ENCODE measurements at places on chromosomes 3 and 15. TPM values are rescaled to one million over a fixed set of nuclear protein-coding genes. Genes with fewer than 3 reads are reported as not detected.
A peak's percentile ranks its signal among the peaks of the same experiment; 100 is the strongest.

DNA sequence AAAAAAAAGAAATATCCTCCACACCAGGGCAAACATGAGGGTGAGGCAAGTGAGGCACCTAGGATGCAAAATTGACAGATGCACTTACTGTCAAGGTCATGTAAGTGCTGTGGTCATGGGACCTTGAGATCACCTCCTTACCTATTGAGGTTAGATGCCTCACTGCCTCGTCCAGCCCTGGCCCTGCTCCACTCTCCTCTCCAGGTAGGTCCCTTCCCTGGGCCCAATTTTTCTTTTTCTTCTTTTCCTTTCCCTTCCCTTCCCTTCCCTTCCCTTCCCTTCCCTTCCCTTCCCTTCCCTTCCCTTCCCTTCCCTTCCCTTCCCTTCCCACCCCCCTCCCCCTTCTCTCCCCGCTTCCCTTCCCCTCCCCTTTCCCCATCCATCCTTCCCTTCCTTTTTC is 71.1 kb upstream of the DLG1 start:
- DNase-seq, result no peak

- no peak for DNase-seq
These were observed 254.2 kb downstream of the TUSC7 start for GRCh38 chr3:116963802-116964201.

DNA sequence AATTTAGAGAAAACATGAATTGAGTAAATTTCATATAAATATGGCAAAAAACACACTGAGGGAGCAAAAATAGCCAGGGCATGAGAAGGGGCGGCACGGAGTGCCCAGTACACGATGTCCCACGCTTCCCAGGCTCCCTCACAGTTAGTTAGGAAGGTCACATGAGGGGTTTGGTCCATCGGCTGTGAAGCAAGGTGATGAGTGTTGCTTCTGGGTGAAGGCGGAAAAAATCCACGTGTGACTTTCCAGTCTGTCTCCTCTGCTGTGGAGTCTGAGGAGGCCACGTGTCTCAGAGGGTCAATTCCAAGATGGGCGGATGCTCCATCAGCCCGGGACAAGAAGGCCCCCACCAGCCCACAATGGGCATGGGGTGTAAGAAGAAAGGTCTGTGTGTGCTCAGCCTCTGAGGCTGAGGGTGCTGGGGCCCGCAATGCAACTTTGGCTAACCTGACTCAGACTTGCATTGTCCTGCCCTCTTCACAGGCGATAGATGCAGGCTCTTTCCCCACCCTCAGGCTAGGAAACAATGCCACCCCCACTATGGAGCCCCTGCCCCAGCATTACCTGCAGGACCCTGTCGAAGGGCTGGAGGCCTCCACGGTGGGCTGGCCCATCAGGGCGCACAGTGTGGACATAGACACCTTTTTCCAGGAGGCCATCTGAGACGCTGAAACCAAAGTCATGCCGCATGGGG is 45.7 kb downstream of the GRIP2 start:
- DNase-seq, result no peak

GRCh38 chr15:85759376-85759775 is 35.3 kb downstream of the KLHL25 start:
- no peak for DNase-seq

GRCh38 chr15:51093488-51093838 is 1.2 kb downstream of the TNFAIP8L3 start:
- no peak for DNase-seq

- no peak for DNase-seq
These were observed 4.3 kb upstream of the MYL3 start for GRCh38 chr3:46867550-46867898.

GRCh38 chr15:36757189-36757814 is 177.9 kb downstream of the CDIN1 start:
- DNase-seq, result no peak

DNA sequence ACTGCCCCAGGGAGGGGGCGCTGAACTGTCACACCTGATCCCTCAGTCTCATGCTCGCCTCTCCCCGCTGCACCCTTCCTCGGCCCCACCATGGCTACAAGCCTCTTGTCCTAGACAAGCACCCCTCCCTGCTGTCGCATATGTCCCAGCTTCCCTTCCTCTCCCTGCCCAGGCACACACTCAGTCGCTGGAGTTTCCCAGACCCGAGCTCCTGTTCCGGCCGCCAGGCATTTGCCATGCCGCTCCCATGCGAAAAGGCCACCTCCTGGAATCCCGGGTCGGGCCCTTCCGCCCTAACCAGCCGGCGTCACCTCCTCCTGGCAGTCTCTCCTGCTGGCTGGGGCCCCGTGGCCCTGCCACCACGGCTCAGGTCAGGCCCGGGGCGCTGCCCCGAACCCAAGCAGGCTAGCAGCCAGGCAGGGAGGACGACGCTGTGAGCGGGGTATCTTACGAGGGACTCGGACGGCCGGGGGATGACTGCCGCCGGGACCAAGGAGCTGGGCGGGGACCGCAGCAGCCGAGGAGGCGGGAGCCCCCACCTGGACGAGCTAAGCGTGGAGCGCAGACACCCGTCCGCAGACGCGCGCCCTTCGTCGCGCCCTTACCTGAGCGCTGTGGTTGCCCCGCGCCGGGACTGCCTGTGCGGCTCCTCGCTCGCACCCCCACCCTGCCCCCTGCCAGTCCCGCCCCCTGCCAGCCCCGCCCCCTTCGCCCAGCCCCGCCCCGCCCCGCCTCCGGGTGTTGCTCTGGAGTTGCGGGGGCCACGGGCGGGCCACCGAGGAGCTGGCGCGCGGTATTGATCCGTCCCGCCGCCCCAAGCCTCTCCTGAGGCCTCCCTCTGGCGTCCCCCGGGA is at the start of gene ALS2CL:
TSS of gene ALS2CL (minus strand) at position 642 of the 854 bp plus-strand sequence. CDS start 4,239 bp downstream, outside the sequence.
- peak; percentile 61 for DNase-seq

GRCh38 chr3:117054556-117054955 is 345.0 kb downstream of the TUSC7 start:
- no peak for DNase-seq

- DNase-seq, result no peak
These were observed 106.5 kb downstream of the NR2E3 start for GRCh38 chr15:71916834-71917233.

DNA sequence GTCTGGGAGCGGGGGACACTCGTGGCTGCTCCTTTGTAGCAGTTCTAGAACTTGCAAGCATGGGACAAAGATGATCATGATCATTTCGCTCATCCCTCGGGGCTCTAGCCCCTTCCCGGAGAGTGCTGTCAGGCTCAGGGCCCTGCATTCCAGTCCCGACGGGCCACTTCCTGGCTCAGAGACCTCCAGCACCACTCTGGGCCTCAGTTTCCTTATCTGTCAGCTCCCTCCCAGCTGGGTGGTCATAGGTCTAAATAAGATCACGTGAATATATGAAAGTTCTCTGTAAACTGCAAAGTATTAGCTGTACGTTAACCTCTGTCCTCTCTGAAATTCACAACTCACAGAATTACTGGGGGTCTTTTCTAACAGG is 52.8 kb upstream of the SLC6A11 start:
- DNase-seq, result no peak

- DNase-seq, result no peak
These were observed 58.5 kb downstream of the NEK10 start for GRCh38 chr3:27310688-27311087.

- peak; percentile 57 for DNase-seq
These were observed 472 bp downstream of the CHST14 start for GRCh38 chr15:40471105-40471807.

- no peak for DNase-seq
These were observed 250.0 kb upstream of the SLCO3A1 start for GRCh38 chr15:91603384-91604080.

GRCh38 chr15:63236272-63236671 is 41.1 kb upstream of the APH1B start:
- DNase-seq, result no peak

DNA sequence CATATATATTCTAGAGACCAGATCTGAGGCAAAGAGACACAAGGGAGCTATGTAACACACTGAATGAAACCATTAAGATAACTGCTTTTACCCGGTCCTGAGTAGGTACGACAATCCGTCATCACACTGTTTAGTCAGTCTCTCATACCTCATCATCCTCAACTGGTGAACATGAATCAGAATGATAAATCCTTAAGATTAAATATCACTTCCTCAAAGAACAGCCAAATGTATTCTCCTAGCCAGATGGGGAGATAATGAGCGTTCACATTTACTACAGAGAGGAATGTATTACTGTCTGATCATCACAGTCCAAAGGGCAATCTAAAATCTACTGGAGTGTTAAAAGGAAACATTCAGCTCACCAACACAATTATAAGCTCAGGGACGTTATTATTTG is 319.4 kb upstream of the STAC start:
- DNase-seq, result no peak

DNA sequence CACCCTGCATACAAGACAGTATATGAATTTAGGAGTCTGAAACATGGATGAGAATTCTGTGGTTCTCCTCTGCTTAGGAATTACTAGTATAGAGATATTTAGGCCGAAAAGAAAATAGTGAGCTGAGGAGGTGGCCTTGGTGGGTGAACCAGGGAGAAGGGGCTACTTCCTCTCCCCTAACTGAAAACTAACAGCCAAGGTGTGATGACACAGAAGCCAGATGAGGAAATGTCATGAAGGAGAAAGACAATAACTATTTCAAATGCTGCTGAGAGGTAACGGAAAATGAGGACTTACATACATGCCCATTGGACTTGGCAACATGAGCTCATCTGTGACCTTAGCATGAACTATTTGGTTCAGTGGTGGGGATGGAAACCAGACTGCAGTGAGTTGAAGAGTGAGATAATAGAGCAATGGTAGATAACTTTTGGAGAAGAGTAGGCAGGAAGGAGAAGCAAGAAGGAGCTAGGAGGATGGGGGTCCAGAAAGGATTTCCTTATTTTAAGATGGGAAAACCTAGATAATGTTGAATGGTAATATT is 114.4 kb upstream of the TSPAN3 start:
- no peak for DNase-seq

DNA sequence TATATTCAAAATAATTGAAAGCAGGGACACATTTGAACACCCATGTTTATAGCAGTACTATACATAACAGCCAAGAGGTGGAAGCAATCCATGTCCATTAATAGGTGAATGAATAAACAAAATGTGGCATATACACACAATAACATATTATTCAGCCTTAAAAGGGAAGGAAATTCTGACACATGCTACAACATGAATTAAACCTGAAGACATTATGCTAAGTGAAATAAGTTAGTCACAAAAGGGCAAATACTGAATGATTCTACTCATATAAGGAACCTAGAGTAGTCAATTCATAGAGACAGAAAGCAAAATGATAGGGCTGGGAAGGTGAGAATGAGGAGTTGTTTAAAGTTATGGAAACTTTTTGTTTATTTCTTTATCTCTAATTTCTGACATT is 40.9 kb downstream of the SNTN start:
- DNase-seq, result no peak

GRCh38 chr3:113607219-113607596 is 74.9 kb downstream of the SIDT1 start:
- DNase-seq, result no peak

DNA sequence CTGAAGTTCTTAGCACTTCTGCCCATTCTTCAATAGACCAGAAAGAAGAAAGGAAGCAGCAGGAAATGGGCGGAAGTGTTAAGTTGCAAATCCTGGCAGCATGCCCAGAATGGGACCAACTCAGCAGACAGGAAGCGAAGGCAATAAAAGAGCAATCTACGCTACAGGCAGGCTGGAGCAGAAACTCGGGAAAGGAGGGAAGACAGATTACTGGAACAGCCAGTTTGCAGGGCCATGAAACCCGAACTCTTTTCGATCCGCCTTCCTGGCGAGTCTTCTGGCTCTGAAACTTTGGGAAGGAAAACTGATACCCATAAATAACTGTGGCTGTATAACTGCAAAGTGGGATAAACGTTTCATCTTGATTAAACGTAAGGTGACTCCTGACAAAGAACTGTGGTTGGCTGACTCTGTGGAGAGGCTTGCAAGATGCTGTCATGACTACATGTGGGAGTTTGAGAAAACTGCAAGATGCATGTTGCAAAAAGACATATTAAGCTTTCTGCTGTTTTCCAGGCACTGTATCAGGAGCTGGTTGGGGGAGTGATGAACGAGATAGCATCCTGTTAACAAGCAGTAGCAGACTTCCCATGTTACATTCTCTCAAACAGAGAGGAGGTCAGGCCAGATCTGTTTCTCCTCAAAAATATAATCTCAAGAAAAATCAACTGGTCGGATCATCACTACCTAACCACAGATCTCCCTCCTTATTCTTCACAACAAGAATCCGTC is 67.8 kb downstream of the FMN1 start:
- no peak for DNase-seq

- no peak for DNase-seq
These were observed 6.0 kb downstream of the DIPK2A start for GRCh38 chr3:143977341-143978262.

- DNase-seq, result no peak
These were observed 173.1 kb downstream of the IL5RA start for GRCh38 chr3:2937055-2937454.

DNA sequence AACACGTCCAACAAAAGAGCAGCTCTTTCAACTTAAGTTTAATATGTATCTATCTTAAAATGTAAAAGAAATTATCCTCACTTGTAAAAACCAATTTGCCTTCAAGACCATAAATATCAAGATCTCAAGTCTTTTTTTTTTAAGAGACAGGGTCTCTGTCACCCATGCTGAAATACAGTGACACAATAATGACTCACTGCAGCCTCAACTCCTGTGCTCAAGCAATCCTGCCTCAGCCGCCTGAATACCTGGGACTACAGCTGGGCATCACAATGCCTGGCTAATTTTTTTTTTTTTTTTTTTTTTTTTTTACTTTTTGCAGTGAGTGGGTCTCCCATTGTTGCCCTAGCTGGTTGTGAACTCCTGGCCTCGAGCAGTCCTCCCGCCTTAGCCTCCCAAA is 26.0 kb downstream of the ACAP2 start:
- DNase-seq, result no peak

GRCh38 chr15:48992545-48992944 is 28.8 kb upstream of the SHC4 start:
- DNase-seq, result no peak

GRCh38 chr3:135731546-135731945 is 234.0 kb upstream of the PPP2R3A start:
- DNase-seq, result no peak

Gene CA12
- 0.12 TPM for total RNA-seq

Gene SEMA5B
- total RNA-seq, result not detected

Gene KBTBD13
- not detected for total RNA-seq

Gene LMOD3
- total RNA-seq, result not detected

Gene SCAANT1
- total RNA-seq, result 1.3 TPM

Gene ASB7
- 17.9 TPM for total RNA-seq

Gene COLQ
- 4.7 TPM for total RNA-seq

Gene APEH
- total RNA-seq, result 172 TPM

Gene DNAJB11
- 48.6 TPM for total RNA-seq

Gene NR2E3
- total RNA-seq, result not detected

Gene PEX5L
- total RNA-seq, result 0.56 TPM

Gene STAB1
- not detected for total RNA-seq

Gene ACTC1
- total RNA-seq, result not detected

Gene GOLGA8Q
- total RNA-seq, result 7.7 TPM

Measured in activated CD8-positive, alpha-beta memory T cell treated with anti-CD3 and anti-CD28 coated beads, Interleukin-2, amount 10 ng/mL, durations not matched to agents 7 days and 5 days (primary cell).